ENCODE measurements at places on chromosomes 1 and 21. TPM values are rescaled to one million over a fixed set of nuclear protein-coding genes. Genes with fewer than 3 reads are reported as not detected.

The PADI2 gene
- polyA plus RNA-seq, result 1.6 TPM

The GPR3 gene
- 0.12 TPM for polyA plus RNA-seq

The NTMT2 gene
- 0.27 TPM for polyA plus RNA-seq

The HCRTR1 gene
- polyA plus RNA-seq, result 0.34 TPM

The RXFP4 gene
- not detected for polyA plus RNA-seq

The FBXO2 gene
- polyA plus RNA-seq, result 24.7 TPM

The GJC2 gene
- 1.7 TPM for polyA plus RNA-seq

The LORICRIN gene
- polyA plus RNA-seq, result 1.3 TPM

The WNT3A gene
- polyA plus RNA-seq, result not detected

The HAPLN2 gene
- polyA plus RNA-seq, result 24.6 TPM

The PYHIN1 gene
- polyA plus RNA-seq, result not detected

The OLFML2B gene
- 0.68 TPM for polyA plus RNA-seq

The FAM151A gene
- not detected for polyA plus RNA-seq
